ENCODE measurements at places on chromosomes 3 and 15. TPM values are rescaled to one million over a fixed set of nuclear protein-coding genes. Genes with fewer than 3 reads are reported as not detected.

CRBN gene
- 37.3 TPM for total RNA-seq

TRH gene
- total RNA-seq = not detected

BTBD1 gene
- total RNA-seq = 206 TPM

AGBL1 gene
- not detected for total RNA-seq

NR1I2 gene
- total RNA-seq = not detected

GP5 gene
- not detected for total RNA-seq

EFHB gene
- 0.51 TPM for total RNA-seq

HERC2 gene
- total RNA-seq = 50.8 TPM

TRANK1 gene
- total RNA-seq = 10.3 TPM

ABHD14A gene
- 31.3 TPM for total RNA-seq

RBP2 gene
- not detected for total RNA-seq
